Osteoblast (primary cell): ENCODE measurements at places on chromosomes 6 and 20. TPM values are rescaled to one million over a fixed set of nuclear protein-coding genes. Genes with fewer than 3 reads are reported as not detected.

Gene PRPH2
- 3.3 and 3.8 TPM in 2 replicates for total RNA-seq

Gene TMC2
- total RNA-seq, result not detected in 2 replicates

Gene BMP6
- total RNA-seq, result 0.59 and 0.72 TPM in 2 replicates

- no peaks in the 10 kb centered on the region for H3K36me3 ChIP-seq
- DNase-seq, result no peak
- no peaks in the 10 kb centered on the region for H3K27me3 ChIP-seq
- no peak overlapping the region for H3K4me3 ChIP-seq
These were observed 102.2 kb upstream of the KCNG1 start for GRCh38 chr20:51125105-51125504.

DNA sequence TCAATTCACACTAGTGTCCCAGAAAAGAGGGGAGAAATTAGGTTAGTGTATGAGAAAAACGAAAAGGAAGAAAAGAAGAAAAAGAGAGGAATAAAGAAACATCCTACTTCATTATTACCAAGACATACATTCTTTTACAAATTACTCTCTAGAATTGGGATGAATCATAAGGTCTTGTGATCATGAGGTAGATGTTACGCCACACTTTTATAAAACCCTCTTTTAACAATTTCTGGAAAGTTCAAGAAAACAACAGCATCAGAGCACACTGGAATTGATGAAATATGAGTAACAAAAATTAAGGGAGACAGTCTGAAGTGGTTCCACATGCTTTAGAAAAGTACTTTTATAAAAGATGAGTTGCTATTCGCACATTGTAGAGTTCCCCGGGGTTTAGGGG, 32.6 kb upstream of the NRSN1 start:
- no peaks in the 10 kb centered on the region for H3K4me1 ChIP-seq
- no peaks in the 10 kb centered on the region for H3K27me3 ChIP-seq
- DNase-seq, result no peak
- no peak overlapping the region for H3K27ac ChIP-seq

DNA sequence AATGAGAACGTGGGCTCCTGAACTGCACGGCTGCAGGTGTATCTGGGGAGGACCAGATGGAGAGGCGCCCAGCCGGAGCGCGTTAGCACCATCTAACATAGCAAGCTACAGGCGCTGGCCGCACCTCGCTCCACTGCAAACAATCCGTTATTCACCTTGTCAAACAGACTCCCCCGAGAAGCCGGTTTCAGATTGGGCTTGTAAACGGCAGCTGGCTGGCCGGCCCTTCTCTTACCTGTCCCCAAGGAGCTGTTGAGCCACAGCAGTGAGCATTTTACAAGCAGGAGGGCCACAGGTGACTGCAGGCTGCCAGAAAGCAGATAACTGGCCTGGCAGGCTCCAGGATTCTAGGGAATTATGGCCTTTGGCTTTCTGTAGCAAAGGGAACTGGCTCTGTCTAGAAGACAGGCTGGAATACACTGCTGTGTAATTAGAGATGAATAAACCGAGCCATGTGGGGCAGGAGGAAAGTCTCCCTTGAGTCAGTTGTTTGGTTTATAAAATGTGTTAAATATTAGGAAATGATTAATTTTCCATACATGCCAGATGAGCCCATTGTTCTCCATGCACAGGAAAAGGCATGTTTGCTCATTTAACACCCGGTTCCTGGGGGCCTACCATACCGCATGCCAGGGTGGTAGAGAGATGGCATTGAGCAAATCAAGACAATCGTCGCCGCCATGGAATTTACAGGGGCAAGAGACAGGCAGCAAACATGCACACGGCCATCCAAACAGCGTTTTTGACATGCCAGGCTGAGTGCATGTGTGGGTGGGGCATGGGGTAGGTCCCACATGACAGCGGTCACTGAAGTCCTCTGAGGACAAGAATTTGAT, 159.3 kb downstream of the NFATC2 start:
- H3K36me3 ChIP-seq, result no peaks in the 10 kb centered on the region
- H3K27ac ChIP-seq, result no peak overlapping the region
- H3K27me3 ChIP-seq, result no peaks in the 10 kb centered on the region
- DNase-seq, result no peak
- H3K4me3 ChIP-seq, result no peak overlapping the region

DNA sequence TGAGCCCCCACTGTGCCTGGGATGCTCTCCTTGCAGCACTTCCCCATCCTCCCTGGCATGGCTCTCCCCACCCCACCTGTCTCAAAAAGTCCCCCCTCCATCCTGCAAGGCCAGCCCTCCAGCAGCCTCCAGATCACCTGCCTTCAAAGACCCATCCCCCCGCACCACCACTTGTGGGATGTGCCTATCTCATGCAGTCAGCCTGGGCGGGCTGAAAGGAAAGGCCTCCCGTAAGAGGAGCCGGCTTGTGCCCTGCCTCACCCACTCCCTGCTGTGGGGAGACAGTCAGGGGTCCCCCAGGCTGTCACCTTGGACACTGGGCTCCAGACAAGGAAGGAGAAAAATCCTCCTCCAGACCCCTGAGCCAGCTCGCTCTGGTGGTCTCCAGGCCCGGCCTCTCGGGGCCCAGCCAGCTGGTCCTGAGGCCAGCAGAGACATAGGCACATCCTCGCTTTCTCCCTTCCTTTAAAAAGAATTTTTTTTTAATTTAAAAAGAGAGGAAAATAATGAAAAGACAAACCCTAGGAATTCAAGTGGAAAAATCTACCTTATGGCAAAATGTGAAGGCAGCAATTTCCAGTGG, 77.3 kb downstream of the GRM4 start:
- peaks cover 3% of the 10 kb centered on the region for H3K4me1 ChIP-seq
- H3K36me3 ChIP-seq, result no peaks in the 10 kb centered on the region
- H3K27me3 ChIP-seq, result peaks cover 36% of the 10 kb centered on the region

- peaks cover 4% of the 10 kb centered on the region for H3K27me3 ChIP-seq
- no peak overlapping the region for H3K4me3 ChIP-seq
- no peak for DNase-seq
- peaks cover 26% of the 10 kb centered on the region for H3K4me1 ChIP-seq
- H3K27ac ChIP-seq, result no peak overlapping the region
- no peaks in the 10 kb centered on the region for H3K36me3 ChIP-seq
These were observed 7.2 kb downstream of the PREX1 start for GRCh38 chr20:48820649-48820973.

GRCh38 chr6:35300848-35301247, 3.2 kb downstream of the DEF6 start:
- no peaks in the 10 kb centered on the region for H3K4me1 ChIP-seq
- no peak for DNase-seq
- no peaks in the 10 kb centered on the region for H3K27me3 ChIP-seq
- peaks cover 12% of the 10 kb centered on the region for H3K36me3 ChIP-seq
- no peak overlapping the region for H3K27ac ChIP-seq

DNA sequence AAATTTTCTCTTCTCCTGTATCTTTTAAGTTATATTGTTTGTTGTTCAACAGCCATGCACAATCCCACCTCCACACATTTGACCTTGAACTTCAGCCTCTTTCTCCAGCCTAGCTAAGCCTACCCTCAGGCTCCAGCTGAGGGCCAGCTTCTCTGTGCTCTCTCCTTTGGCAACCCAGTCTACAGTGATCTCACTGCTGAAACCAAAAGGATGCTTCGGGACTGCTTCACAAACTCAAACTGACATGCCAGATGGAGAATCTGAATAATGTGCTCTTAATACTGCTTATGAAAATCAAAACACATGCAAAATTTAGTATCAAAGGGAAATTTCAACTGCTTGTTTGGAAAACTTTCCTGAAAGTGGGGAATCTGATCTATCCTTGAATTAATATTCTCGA, 16.1 kb upstream of the RIN2 start:
- no peaks in the 10 kb centered on the region for H3K36me3 ChIP-seq
- H3K27me3 ChIP-seq, result peaks cover 6% of the 10 kb centered on the region
- no peak overlapping the region for H3K27ac ChIP-seq
- no peak overlapping the region for H3K4me3 ChIP-seq
- peaks cover 9% of the 10 kb centered on the region for H3K4me1 ChIP-seq

GRCh38 chr20:4060856-4061695, 45.7 kb upstream of the RNF24 start:
- no peak overlapping the region for H3K4me3 ChIP-seq
- H3K27me3 ChIP-seq, result no peaks in the 10 kb centered on the region
- DNase-seq, result no peak
- H3K27ac ChIP-seq, result no peak overlapping the region
- H3K4me1 ChIP-seq, result peaks cover 27% of the 10 kb centered on the region
- no peaks in the 10 kb centered on the region for H3K36me3 ChIP-seq

GRCh38 chr6:2944405-2945152, 26.8 kb downstream of the SERPINB6 start:
- H3K4me3 ChIP-seq, result no peak overlapping the region
- H3K4me1 ChIP-seq, result no peaks in the 10 kb centered on the region
- no peak overlapping the region for H3K27ac ChIP-seq
- peak; percentile 32 for DNase-seq
- H3K36me3 ChIP-seq, result peaks cover 18% of the 10 kb centered on the region
- no peaks in the 10 kb centered on the region for H3K27me3 ChIP-seq

DNA sequence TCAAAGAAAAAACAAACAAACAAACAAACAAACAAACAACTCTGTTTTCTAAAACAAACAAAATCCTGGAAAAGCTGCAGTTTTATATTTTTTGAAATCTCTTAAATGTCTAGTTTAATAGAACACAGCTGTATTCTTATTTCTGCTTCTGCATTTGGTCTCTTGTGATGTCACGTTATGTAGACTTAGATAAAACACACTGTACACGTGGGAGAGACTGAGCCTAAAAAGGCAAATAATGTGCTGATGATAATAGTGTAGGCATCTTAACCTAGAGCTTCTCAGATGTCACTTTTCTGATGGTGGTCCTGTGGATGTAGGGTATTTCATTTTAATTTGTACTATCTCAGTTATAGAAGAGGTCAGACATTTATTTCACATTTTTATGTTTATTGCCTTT, 261.7 kb downstream of the UTRN start:
- H3K27me3 ChIP-seq, result no peaks in the 10 kb centered on the region
- no peak for DNase-seq
- no peak overlapping the region for H3K4me3 ChIP-seq
- H3K36me3 ChIP-seq, result peaks cover 25% of the 10 kb centered on the region
- H3K27ac ChIP-seq, result no peak overlapping the region

DNA sequence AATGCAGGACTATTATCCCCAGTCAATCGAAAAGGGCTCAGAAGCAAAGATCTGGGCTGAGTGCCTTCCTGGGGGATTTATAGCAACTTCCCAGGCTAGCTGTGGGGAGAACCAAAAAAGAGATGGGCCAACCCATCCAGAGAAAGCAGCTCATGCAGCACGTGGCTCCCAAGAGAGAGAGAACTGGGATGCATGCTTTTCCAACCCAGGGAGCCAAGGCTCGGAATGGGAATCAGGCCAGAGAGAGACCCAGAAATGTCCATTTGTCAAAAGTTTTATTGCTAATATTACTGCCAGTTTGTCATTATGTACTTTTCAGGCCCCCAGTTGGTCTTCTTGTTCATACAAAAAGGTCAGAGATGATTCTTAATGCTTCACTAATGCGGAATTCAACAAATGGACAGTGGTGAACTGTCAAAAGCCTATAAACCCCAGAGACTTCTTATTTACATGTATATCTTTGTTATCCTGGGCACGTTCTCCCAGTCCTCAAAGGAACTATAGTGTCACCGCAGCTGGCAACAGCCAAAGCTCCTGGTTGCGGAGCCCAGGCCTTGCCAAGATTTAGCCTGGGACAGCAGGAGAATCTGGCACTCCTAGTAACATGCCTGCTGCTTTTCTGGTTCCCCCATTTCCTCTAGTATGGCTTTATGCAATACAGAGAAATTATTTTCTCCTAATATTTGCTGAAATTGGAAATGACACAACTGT, 139.1 kb upstream of the POU3F2 start:
- H3K36me3 ChIP-seq, result no peaks in the 10 kb centered on the region
- no peak for DNase-seq
- H3K4me3 ChIP-seq, result no peak overlapping the region
- H3K27me3 ChIP-seq, result no peaks in the 10 kb centered on the region

DNA sequence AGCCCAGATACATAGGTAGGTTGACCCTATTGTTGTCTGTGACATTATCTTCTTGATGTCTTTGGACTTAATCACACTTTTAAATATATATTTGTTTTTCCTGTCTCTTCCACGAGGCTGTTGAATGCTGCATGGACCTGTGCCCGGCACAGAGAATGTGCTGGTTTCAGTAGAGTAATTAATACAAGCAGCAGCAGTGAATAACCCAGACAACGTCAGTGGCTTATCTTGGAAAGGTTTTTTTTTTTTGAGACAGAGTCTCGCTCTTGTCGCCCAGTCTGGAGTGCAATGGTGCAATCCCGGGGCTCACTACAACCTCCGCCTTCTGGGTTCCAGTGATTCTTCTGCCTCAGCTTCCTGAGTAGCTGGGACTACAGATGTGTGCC, 108.2 kb downstream of the CDH26 start:
- no peak overlapping the region for H3K4me3 ChIP-seq
- no peaks in the 10 kb centered on the region for H3K27me3 ChIP-seq
- H3K27ac ChIP-seq, result no peak overlapping the region

- H3K4me3 ChIP-seq, result no peak overlapping the region
- no peaks in the 10 kb centered on the region for H3K27me3 ChIP-seq
These were observed 117.3 kb downstream of the BCKDHB start for GRCh38 chr6:80223743-80224212.

- no peaks in the 10 kb centered on the region for H3K36me3 ChIP-seq
- no peak overlapping the region for H3K4me3 ChIP-seq
- H3K4me1 ChIP-seq, result peaks cover 31% of the 10 kb centered on the region
- DNase-seq, result peak; percentile 94
- H3K27me3 ChIP-seq, result no peaks in the 10 kb centered on the region
These were observed 69.9 kb upstream of the DDR1 start for GRCh38 chr6:30814146-30815040.

GRCh38 chr20:23519556-23519955, 28.6 kb downstream of the CST8 start:
- no peaks in the 10 kb centered on the region for H3K4me1 ChIP-seq
- no peak for DNase-seq
- H3K36me3 ChIP-seq, result no peaks in the 10 kb centered on the region
- no peak overlapping the region for H3K4me3 ChIP-seq
- H3K27me3 ChIP-seq, result no peaks in the 10 kb centered on the region

- no peak overlapping the region for H3K4me3 ChIP-seq
- H3K27ac ChIP-seq, result no peak overlapping the region
- DNase-seq, result peak; percentile 74
These were observed 18.3 kb upstream of the NHSL1 start for GRCh38 chr6:138517635-138518034.

DNA sequence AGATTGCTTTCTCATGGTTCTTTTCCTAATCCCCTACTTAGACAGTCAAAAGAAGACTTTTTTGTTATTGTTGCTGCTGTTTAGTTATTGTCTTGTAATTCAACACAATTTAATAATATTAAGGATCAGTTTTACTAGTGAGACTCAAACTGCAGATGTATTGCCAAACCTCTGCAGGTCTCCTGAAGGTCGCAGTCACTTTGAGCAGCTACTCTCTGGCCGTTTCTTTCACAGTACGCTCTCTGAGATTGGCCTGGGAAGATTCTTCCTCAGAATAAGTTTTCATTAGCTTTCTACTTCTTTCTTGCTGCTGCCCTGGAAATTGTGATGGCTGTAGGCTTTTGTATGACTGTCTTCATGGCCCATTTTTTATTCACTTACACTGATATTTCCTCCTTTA, 930.8 kb downstream of the QKI start:
- H3K4me3 ChIP-seq, result no peak overlapping the region
- no peaks in the 10 kb centered on the region for H3K36me3 ChIP-seq
- H3K27me3 ChIP-seq, result no peaks in the 10 kb centered on the region
- H3K4me1 ChIP-seq, result no peaks in the 10 kb centered on the region
